Astrocyte (in vitro differentiated cells and primary cell): ENCODE measurements at places on chromosomes 11 and 22. TPM values are rescaled to one million over a fixed set of nuclear protein-coding genes. Genes with fewer than 3 reads are reported as not detected.

The LINC01488 gene
- total RNA-seq = not detected in 2 replicates

The ELF5 gene
- total RNA-seq = not detected in 2 replicates

The ANGPTL5 gene
- total RNA-seq = not detected in 2 replicates

The MS4A6A gene
- not detected in 2 replicates for total RNA-seq

GRCh38 chr22:27088026-27088425 is 430.6 kb downstream of the MIAT start:
- H3K36me3 ChIP-seq = no peaks in the 10 kb centered on the region
- no peak overlapping the region for H3K4me3 ChIP-seq
- peak; percentile 95 for DNase-seq
- no peaks in the 10 kb centered on the region for H3K4me1 ChIP-seq

DNA sequence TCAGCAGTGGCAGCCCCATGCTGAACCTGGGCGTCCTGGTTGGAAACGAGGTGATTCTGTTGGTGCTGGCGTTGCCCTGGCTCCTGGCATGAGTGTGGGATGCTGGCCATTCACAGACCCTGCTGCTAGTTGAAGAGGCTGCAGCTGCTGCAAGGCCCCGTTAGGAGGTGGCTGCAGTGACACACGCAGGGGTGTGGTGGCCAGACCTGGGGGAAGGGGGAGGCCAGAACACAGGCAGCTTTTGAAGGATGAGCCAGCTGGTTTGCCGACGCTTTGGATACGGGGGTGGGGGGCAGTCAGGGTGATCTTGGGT is 77.2 kb downstream of the MORC2 start:
- DNase-seq = no peak
- no peak overlapping the region for H3K4me3 ChIP-seq
- no peaks in the 10 kb centered on the region for H3K36me3 ChIP-seq

GRCh38 chr11:20010851-20011225 is 149.4 kb downstream of the DBX1 start:
- DNase-seq = no peak
- H3K4me3 ChIP-seq = no peak overlapping the region
- H3K27ac ChIP-seq = no peak overlapping the region
- no peaks in the 10 kb centered on the region for H3K27me3 ChIP-seq
- no peaks in the 10 kb centered on the region for H3K36me3 ChIP-seq

DNA sequence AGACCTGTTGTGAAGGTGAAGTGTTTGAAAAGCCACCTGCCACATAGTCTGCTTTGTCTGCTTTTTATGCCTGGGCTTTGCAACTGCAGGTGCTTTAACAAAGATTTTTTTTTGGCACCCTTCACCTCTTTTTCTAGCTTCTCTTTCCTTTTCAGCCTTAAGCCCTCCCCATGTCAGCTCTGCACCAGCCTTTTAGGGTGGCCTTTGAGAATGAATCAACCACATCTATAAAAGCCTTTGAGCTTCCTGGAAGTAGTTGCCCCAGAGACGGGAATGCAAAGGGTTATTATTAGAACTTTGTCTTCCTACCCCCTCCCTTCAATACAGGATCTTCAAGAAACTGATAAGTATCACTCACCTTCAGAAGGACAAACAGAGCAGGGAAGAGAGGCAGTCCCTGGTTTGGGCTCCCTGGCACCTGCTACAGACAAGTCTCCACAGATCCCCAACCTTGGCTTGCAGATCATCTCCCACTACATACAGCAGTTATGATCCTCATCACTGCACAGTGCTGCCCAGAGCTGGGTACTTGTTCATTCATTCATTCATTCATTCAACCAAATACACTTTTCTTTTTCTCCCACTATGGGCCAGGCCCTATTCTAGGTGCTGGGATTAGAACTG is 8.0 kb downstream of the PVALB start:
- H3K36me3 ChIP-seq = no peaks in the 10 kb centered on the region
- no peak overlapping the region for H3K27ac ChIP-seq
- no peak overlapping the region for H3K4me3 ChIP-seq

DNA sequence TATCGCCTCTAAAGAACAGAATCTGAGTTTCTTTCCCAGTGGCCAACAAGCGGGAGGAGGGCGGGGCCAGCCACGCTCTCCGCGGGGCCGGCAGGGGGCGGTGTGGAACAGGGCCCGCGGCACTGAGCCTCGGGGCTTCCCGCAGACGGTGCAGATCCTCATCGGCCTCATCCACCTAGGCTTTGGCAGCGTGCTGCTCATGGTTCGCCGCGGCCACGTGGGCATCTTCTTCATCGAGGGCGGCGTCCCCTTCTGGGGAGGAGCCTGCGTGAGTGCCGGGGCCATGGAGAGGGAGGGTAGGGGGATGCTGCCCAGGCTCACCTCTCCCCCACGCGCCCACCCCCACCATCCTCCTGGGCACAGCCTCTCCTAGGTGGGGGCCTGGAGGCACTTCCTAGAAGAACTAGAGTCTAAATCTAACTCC is 10.7 kb downstream of the MS4A15 start:
- H3K4me3 ChIP-seq = no peak overlapping the region
- H3K36me3 ChIP-seq = no peaks in the 10 kb centered on the region
- H3K27ac ChIP-seq = no peak overlapping the region
- H3K27me3 ChIP-seq = peaks cover 2% of the 10 kb centered on the region
